Right ventricle myocardium inferior (tissue), 1 donor: ENCODE measurements at places on chromosomes 6 and 20.

DNA sequence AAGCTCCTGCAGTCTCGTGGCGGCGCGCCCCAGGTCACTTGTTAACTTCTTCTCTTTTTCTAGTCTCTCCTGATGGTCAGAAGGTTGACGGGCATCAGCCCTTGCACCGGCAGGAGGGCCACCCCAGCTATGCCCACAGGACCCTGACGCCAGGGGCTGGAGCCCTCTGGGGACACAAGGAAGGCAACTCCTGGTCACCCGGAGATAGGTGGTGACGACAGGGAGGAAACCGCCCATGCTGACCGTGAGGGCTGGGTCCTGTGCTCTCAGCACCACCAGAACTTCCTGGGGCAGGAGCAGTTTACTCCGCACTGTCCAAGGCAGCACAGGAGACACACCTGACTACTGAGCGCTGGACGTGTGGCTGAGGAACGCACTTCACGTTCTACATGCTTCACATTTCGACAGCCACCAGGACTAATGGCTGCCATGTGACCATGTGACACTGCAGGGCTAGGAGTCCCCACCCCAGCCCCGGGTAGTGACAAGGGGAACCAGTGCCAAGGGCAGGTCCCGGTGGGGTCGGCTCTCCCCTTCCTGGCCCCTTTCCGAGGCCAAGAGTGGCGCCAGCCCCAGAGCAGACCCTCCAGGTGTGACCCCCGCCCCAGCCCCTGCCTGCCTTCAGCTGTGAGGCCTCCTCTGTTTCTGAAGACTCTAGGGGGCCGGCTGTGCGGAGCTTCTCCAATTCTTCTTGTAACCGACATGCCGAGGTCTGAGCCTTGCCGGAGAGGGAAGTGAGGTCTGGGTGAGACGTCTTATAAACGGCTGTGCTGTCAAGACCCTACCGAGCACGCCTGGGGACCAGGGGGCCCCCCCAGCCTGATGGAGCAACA, 45.2 kb downstream of the DSTN start:
- DNase-seq: peak; percentile 71

DNA sequence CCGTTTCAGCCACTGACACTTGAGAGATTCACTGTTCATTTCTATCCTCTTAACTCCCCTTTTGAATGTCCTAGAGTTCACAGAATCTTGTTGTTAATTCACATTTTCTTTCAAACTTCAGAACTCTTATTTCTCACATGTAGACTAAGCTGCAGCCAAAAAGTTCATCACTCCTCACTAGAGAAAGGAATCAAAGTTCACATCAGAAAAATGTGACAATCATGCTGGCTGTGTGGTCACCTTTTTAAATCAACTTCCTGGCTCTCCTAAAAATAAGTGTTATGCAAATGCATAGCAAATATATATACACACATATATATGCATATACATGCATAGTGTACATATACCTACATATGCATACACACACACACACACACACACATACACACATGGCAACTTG, 123.0 kb downstream of the CBLN4 start:
- no peak for DNase-seq

DNA sequence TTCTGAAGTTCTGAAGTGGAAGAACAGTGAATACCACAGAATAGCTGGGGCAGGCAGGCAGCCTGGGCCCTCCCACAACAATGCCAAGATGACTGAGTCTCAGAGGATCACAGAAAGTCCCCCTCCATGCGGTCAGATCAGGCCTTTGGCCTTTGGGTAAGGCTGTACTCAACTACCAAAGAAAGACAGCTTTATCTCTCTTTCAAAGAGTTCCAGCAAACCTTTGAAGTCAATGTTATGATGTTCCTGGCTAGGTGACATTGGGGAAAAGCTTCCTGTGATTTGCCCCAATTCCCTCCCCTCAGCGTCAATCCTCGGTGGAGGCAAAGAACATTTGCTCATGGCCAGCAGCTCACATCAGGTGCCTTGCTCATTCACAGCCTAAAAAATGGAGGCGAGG, 10.7 kb upstream of the FBXO9 start:
- DNase-seq: no peak

DNA sequence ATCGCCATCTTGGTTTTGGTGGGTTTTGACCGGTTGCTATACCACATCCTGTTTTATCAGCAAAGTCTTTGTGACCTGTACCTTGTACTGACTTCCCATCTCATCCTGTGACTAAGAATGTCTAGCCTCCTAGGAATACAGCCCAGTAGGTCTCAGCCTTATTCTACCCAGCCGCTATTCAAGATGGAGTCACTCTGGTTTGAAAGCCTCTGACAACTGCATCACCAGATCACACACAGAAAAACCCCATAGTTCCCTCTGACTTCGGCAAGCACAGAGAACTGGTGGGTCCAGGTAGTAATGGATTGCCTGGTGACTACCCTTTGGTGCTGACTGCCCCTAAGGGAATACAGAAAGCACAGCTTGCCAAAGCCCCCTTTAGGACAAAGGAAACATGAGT, 10.3 kb upstream of the RSPH4A start:
- DNase-seq: no peak

GRCh38 chr20:17621229-17621968, 51.5 kb downstream of the DSTN start:
- DNase-seq: peak; percentile 26
